ENCODE measurements at places on chromosomes 13 and 19.

GRCh38 chr13:83592095-83592494, 290.2 kb downstream of the SLITRK1 start:
- DNase-seq = no peak

- no peak for DNase-seq
Measured at GRCh38 chr13:28392428-28392827, 102.5 kb downstream of the FLT1 start.

- no peak for DNase-seq
Measured at GRCh38 chr19:45746866-45747265, 13.6 kb downstream of the MEIOSIN start.

DNA sequence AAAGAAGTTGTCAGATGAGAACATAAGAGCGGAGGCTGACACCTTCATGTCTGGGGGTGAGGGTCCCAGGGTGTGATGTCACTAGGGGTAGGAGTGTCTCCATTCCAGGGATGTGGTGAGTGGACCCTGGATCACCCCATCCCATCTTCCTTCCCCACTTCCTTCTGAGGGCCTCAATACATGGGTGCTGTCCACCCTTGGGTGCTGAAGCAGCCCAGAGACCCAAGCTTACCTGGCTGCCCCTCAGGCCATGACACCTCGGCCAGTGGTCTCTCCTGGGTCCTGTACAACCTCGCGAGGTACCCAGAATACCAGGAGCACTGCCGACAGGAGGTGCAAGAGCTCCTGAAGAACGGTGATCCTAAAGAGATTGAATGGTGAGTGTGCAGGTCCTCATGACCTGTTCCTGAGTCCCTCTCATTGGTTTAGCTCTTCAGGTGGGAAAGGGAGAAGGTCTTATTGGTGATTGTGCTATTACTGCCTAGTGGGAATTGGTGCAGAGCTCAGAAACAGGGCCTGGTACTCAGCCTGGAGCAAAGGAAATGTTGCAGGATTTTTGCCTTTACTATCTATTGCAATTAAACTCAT, 37.7 kb upstream of the CYP4F8 start:
- no peak for DNase-seq

- no peak for DNase-seq
Measured at GRCh38 chr13:43985422-43986072, 105.8 kb downstream of the LACC1 start.
